ENCODE measurements at places on chromosomes 7 and 10. TPM values are rescaled to one million over a fixed set of nuclear protein-coding genes. Genes with fewer than 3 reads are reported as not detected.
A peak's percentile ranks its signal among the peaks of the same experiment; 100 is the strongest.

- DNase-seq: peak; percentile 17
Measured at GRCh38 chr10:86963341-86963919, 4.9 kb upstream of the ADIRF start.

DNA sequence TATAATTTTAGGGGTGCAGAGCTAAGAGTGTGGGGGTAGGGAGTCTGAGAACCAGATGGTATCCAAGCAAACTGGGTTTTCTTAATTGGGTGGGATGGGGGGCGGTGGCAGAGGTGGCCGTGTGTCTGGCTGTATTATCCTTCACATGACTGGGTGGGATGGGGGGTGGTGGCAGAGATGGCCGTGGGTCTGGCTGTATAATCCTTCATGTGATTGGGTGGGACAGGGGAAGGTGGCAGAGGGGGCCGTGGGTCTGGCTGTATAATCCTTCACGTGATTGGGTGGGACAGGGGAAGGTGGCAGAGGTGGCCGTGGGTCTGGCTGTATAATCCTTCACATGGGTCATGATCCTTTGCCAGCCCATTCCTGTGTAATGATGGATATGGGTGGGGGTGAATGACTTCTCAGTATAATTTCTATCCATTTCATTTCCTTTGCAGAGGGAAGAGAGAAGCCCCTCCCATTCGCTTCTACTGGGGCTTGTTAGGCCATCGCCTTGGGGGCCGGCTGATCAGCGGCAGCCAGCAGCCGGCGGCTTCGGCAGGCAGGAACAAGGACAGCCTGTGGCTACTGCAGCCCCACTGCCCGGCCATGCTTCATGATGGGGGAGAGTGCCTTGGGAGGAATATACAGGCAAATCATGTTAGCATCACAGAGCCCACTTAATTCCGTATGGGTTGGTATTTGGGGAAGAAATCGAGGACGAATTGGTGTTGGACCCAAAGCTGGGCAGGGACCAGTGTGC lies 179.6 kb upstream of the MKI67 start:
- no peak for DNase-seq

- DNase-seq: no peak
Measured at GRCh38 chr7:11175371-11175770, 201.7 kb downstream of the PHF14 start.

DNA sequence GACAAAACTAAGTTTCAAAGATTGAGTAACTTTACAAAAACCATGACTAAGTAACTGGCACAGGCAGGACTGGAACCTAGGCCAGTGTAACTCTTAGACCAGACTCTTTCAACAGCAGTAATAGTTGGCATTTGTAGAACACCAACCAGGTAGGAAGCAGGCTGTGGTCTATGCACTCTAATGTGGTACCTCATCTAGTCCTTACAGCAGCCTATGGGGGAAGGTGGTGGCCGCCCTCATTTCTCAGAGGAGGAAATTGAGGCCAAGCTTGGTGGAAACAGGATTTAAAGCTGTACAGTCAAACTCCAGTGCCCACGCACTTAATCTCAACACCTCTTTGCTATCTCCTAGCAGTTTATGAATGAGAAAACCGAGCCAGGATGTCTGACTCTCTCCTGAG lies 165.4 kb upstream of the LRGUK start:
- no peak for DNase-seq

Gene TRIM74
- total RNA-seq: not detected
